ENCODE measurements at places on chromosomes 13 and 19.

GRCh38 chr19:42471554-42472249, 29.0 kb upstream of the CXCL17 start:
- no peak for DNase-seq

DNA sequence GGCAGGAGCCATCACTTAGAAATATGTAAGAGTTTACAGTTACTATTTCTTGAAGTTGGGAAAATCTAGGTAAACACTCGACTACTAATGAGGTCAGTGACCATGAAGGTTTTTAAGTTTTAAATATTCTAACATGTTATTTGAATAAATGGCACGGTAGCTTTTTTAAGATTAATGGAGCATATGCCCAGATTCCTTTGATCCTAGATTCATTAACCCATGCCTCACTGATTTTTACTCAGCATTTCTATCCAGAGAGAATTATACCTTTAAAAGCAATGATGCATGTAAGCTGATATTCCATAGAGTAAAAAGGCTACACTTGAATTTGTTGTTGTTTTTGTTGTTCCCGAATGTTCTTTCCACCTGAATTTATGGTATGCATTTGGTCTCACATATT, 541.4 kb downstream of the DACH1 start:
- no peak for DNase-seq

GRCh38 chr13:24220086-24220703, 59.7 kb downstream of the SPATA13 start:
- peak; percentile 69 for DNase-seq

- DNase-seq = peak; percentile 27
Measured at GRCh38 chr19:38769635-38770211, 3.6 kb downstream of the LGALS7 start.

DNA sequence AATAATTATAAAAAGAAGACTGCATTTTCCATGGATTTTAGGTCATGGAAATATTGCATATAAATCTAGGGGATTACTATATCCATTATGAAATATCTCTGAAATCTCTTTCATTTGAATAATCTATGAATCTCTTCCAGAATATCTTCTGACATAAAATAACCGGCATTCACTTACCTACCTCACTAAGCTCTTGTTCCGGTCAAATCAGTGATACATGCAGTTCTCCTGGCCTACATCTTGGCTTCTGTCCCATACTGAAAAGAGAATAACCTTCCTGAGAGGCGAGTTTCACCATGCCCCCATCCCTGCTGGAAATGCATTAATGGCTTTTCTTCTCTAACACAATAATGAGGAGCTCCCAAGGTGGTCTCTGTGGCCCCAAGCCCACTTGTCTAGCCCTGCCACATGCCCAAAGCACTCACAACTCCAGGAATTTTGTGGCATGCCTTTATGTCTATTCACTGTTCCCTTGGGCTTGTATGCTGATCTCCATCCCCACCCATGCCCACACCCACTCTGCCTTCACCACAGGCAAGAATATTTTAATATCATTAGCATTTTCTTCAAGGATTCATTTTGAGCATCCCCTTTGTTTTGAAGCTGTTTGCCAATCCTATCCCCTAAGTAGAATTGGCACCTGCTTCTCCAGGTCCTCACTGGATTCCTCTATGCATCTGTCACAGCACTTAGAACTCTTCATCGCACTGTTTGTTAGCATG, 401.6 kb downstream of the COG6 start:
- DNase-seq = no peak

- DNase-seq = no peak
Measured at GRCh38 chr19:57314146-57314545, 6.1 kb upstream of the ZNF543 start.

DNA sequence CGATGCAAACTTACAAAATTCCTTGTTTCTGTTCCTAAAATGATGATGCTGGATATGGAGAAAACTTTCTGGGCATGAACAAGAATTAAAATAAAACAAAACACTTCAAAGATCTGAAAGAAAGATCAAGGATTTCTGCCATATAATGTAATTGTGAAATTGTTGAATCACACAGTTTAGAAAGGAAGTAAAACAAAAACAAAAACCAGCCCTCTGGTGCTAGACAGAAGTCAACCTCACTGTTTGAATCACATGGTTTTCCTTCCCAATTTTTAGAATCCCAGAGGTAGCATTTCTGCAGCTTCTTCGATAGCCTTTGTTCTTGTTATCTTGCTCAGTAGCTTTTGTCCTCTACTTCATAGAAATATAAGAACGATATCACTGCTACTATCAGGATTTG, 118.2 kb upstream of the ARGLU1 start:
- DNase-seq = no peak

- DNase-seq = no peak
Measured at GRCh38 chr13:112897603-112897955, 71.4 kb upstream of the MCF2L start.

DNA sequence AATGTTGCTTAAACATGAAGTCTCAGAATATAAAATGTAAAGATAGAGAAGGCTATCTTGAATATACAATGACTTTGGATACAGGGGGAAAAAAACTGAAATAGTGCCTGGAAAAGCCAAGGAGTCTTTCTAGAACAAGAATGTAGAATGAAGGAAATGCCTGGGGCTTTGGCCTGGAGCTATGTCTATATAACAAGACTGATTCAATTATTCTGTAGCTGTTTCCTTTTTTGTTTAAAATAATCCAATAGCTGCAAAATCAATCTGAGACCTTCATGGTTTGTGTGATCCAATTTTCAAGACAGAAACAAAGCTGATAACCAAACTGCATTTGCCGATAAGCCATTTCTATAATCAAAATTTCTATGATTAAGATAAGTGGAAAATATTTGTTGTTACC, 530.9 kb upstream of the NBEA start:
- DNase-seq = no peak

DNA sequence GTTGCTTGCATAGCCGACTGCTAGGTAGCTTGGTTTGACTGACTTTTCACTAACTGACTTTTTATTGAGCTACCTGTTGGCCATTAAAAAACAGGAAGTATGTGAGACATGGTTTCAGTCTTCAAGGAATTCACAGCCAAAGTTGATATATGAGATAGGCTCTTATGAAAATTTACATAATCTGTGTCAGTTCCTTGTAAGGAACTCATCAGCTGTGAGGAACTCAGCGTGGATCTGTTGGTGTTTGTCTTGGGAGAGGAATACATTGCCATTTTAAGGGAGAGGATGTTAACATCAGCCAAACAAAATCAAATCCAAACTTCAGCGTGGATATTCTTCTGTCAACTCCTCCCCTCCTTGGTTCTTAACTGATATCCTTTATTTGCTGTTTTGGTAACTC, 2.0 kb downstream of the RNF113B start:
- DNase-seq = no peak

GRCh38 chr13:80029170-80029569, 311.8 kb downstream of the SPRY2 start:
- DNase-seq = no peak

GRCh38 chr19:17025991-17026658, 485 bp downstream of the CPAMD8 start:
- no peak for DNase-seq

- DNase-seq = no peak
Measured at GRCh38 chr19:6778386-6778785, 5.9 kb downstream of the VAV1 start.

DNA sequence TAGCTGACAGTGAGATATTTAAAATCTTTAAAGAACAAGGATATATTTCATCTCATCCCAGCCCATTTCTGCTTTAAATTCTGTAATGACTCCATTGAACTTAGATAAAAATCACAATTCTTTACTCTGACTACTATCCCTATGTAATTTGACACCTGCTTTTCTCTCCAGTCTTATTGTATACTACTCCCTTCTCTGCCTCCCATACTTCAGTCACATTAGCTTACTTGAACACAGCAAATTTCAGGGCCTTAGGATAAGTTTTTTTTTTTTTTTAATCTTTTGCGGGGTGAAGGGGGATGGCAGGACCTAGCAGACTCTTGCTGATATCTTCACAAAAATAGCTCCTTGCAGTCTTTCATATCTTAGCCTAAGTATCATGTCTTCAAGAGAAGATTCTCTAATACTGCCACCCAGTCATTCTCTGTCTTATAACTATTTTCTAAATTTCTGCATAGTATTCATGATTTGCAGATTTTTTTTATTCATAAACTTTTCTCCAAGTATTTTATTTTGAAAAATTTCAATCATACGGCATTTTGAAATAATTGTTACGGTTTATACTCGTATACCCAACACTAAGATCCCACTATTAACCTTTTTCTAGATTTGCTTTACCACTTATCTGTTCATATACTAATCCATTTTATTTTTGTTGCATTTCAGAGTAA, 151.4 kb downstream of the PCCA start:
- DNase-seq = no peak

GRCh38 chr19:1097810-1098176, 2.6 kb upstream of the POLR2E start:
- DNase-seq = no peak

- no peak for DNase-seq
Measured at GRCh38 chr13:91136806-91137205, 210.7 kb upstream of the MIR17HG start.

GRCh38 chr19:54155694-54156093, 3.8 kb downstream of the LENG1 start:
- no peak for DNase-seq

DNA sequence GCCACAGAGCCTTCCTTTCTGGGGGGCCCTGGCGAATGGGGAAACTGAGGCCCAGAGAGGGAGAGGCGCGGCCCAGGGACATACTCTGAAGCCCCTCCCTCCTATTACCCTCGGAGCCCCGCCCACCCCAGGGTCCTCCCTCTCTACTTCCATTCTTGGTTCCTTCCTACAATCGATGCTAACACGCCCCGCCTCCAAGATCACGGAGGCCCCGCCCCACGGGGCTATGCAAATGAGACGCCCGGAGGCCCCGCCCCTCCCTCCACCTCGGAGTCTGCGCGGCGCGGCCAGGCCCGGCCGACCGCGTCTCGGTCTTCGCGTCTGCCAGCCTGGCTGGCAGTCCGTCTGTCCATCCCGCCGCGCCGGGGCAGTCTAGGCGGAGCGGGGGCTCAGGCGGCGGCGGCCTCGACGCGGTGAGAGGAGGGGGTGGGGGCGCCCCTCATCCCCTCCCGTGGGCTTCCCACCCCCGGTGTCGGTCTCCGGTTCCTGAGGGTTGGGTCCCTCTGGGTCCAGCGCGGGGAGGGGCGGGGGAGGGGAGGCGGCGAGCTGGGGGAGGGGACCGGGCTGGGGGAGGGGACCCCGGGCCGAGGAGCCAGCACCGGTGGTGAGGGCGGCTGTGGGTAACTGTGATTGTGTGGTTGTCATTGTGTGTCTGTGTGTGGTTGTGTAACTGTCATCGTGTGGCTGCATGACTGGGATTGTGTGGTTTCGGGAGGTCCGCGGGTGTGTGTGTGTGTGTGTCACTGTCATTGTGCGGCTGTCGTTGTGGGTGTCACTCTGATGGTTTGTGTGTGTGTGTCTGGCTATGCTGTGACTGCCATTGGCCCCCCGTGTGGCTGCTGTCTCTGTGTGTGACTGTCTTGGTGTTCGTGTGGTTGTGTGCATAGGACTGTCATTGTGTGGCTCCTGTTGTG, at the start of gene PLPPR2:
Gene PLPPR2, plus strand, starts transcription at position 273 of the 914 bp plus-strand sequence. CDS start 2,242 bp downstream, outside the sequence.
- peak; percentile 79 for DNase-seq

- DNase-seq = no peak
Measured at GRCh38 chr19:33673258-33673875, 51.6 kb downstream of the CHST8 start.

- peak; percentile 82 for DNase-seq
Measured at GRCh38 chr19:51799034-51799773, 4.2 kb downstream of the FPR3 start.

- peak; percentile 57 for DNase-seq
Measured at GRCh38 chr19:40147693-40148347, 43.4 kb upstream of the MAP3K10 start.

GRCh38 chr13:41971848-41972247, 10.9 kb upstream of the VWA8 start:
- DNase-seq = no peak

- DNase-seq = no peak
Measured at GRCh38 chr13:113934576-113934975, 39.3 kb downstream of the C13orf46 start.

DNA sequence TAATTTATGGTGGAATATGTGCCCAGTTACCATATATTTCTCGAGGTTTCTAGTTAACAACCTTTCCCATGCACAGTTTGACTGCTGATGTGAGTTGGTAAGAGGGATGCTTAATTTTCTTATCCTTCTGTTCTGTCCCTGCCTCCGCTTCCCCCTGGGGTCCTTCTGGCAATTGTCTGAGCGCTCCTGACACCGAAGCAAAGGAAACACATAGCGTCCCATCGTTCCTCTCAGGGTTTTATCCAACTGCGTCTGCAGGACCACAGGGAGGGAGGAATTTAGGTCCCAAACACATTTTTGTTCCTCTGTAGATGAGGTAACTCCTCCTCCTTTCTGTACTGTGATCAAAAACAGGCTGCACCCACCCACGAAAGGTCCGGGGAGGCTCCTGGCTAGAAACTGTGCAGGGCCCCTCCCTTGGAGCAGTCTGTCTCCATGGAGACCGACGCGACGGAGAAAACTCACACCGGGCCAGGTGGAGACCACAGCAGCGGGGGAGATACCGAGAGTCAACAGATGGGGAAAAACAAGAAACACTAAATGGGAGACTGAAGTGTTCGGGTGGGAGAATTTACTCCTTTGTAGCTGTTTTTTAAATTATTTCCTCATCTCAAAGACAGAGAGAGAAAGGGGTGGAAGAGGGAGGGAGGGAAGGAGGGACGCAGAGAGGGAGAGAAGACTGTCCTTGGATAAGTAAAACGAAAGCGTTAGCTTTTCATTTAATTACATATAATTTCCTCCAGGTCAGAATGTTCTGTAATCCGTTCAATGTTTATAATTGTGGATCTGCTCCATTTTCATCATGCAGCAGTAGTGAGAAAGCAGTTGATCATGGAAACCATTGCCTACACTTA, 191.8 kb upstream of the NBEA start:
- no peak for DNase-seq

DNA sequence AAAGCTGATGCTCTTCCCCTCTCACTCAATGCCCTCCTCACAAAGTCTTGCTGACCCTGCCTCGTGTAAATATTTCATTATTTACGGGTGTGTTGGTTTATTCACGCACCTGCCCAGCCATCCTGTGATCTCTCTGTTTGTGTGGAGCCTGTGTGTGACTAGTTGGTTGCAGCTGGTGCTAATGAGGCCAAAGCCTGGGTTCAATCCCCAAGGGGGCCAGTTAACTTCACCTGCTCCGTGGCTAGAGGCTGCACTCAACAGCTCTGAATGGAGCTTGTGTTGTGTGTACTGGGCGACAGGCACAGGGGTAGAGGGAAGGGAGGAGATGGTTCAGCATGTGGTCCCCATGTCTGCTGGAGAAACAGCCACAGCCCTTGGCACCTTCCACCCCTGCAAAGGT, 109.5 kb downstream of the DNAJC15 start:
- no peak for DNase-seq

DNA sequence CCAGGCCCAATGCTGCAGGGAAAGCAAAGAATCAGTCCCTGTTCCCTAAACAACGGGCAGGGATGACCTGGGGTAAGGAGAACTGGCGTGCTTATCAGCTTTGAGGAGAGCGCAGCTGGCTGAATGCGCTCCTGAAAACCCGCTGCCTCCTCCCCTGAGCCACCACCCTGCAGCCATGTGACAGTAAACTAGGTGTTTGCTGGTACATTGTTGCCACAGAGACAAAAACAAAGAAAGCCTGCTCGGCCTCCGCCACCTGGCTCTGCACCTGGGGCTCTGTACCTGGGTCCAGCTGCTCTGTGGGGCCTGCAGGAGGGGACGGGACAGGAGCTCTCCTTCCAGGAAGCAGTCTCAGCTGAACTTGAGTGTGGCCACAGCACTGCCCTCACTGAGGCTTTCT, 21.8 kb downstream of the MCF2L start:
- DNase-seq = no peak

GRCh38 chr13:92175330-92175729, 776.9 kb downstream of the GPC5 start:
- peak; percentile 34 for DNase-seq

Measured in fibroblast of skin of left quadriceps (primary cell).